ENCODE measurements at places on chromosomes 6 and 20.

DNA sequence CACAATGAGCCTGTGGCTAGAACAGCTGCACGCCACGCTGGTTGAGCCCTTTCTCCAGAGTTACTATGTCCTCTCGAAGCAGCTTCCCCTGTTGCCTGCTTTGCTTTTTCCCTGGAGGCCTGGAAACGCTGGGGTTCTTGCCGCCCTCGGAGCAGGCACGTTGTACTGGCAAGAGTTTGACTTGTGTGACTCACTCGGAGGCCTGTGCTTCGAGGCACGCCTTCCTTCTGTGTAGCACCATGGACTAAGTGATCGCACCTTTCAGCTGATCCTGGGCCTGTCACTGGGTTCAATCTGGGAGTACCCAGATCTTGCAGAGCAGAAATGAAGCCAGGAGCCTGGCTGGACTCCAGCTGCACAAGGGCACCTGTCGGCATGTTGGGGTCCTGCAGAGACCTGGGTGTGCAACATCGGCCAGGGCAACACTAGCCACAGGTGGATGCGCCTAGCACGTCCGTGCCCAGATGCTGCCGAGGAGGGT is 5.2 kb downstream of the INSM1 start:
- peak; percentile 31 for DNase-seq

DNA sequence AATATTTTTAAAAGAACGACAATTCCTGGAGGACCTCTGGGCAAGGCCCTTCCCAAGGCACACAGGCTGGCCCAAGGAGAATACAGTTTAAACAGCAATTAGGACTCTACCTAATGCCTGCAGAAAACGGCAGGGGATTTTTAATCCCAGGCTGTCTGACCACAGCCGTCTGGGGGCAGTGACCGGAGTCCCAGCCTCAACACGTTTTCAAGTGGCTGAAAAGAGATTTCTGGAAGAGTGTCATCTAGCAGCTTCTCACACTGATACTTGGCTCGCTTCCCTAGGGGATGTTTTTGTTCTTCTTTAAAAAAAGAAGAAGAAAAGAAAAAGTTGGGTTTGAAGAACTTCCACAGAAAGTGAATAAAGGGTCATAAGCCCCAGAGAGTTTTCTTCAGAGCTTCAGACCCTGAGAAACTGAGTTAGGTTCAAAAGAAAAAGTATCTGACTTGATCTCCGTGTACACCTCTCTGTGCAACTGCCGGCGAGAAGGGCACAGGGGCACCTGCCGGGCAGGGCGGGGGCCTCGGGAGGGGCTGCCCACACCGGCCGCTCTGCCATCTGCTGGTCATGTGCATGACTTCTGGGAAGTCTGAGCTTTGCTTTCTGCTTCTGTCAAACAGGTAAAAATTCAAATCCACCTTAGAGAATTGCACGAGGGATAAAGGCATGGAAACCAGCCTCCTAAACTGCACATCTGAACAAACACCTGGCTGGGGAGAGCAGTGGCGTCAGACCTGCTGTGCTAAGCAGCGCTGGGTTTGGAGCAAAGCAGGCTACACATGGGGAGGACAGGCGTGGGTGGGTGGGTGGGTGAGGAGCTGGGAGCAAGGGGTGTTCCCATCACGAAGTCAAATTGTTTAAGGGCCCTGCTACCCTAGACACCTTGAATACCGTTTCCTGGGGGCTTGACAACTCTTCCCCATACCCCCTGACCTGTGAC is 33.0 kb downstream of the RRBP1 start:
- DNase-seq: peak; percentile 25

DNA sequence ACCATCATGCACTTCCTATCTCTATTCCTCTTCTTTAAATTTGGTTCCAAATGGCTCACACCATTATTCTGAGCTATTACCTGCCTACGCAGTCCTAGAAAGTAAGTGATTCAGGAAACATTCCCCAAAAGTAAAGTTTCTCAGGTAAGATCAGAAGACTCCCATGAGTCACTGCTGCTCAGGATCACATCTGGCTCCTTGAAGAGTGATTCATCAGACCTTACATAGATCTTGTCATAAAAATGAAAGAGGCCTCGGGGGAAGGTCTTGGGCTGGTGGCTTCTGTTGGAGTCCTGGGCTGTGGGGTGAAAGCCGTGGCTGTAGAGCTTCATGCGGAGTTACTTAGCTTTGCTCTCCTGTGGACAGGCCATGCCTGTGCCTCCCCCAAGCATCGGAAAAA is 35.9 kb downstream of the PLG start:
- DNase-seq: no peak

DNA sequence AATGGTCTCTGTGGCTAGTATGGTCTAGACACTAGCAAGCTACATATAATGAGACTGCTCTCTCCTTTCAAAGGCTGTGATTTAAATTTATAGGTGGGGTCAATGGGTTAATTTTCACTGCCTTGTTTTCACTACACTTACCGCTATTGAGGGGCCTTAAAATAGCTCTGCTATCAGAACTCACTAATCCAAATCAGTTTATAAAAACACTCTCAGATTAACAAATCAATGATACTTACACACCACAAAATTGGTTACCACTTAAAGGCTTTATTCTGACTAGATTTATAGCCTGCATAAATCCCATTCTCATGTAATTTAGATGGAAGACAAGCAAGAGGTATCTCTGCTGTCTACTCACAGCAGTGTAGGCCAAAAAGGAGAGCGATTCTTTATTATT is 313.0 kb upstream of the AGPAT4 start:
- peak; percentile 89 for DNase-seq

GRCh38 chr6:144757299-144757698 is 472.2 kb downstream of the UTRN start:
- DNase-seq: no peak

DNA sequence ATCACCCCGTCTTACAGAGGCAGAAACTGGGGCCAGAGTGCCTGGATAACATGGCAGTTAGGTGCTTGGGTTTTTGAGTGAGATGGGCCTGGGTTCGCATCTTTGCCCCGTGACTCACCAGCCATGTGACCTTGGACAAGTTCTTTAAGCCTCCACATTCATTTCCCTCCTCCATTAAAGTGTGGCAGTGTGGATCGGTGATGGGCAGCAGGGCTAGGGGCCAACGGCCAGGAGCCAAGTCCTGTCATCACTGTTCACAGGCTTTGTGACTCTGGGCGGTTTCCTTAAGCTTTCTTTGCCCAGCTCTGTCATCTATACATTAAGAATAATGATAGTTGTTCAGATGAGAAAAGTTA is 85.5 kb upstream of the PMEPA1 start:
- no peak for DNase-seq

- DNase-seq: no peak
These were observed 45.6 kb upstream of the CD93 start for GRCh38 chr20:23131766-23132165.

DNA sequence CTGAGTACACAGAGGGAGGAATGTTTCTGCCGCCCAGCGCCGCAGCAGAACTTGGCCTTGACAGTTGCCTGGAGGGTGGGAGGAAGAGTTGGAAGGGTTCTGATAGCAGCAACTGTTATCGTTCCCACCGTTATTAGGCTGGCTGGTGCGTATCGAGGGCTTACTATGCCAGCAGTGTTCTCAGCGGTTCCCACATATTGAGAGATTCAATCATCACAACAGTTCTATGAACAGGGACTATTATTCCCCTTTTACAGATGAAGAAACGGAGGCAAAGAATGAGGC is 380.1 kb upstream of the SULF2 start:
- DNase-seq: no peak

DNA sequence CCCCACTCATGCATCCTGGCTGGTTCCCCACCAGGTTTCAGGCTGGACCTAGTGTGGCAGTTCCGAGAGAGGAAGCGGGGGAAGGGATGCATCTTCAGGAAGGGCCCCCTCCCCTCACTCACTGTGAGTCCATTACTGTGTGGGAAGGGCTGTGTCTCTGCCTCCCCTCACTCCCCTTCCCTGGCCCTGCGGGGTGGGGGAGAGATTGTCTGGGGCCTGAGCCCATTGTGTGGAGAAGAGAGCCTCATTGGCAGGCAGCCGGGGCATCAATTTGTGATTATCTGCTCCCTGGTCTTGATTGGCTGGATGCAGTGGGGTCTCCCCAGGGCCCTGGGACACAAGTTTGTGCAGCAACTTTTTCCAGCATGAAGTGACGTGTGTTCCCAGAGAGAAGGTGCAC is 4.1 kb upstream of the MYT1 start:
- peak; percentile 82 for DNase-seq

DNA sequence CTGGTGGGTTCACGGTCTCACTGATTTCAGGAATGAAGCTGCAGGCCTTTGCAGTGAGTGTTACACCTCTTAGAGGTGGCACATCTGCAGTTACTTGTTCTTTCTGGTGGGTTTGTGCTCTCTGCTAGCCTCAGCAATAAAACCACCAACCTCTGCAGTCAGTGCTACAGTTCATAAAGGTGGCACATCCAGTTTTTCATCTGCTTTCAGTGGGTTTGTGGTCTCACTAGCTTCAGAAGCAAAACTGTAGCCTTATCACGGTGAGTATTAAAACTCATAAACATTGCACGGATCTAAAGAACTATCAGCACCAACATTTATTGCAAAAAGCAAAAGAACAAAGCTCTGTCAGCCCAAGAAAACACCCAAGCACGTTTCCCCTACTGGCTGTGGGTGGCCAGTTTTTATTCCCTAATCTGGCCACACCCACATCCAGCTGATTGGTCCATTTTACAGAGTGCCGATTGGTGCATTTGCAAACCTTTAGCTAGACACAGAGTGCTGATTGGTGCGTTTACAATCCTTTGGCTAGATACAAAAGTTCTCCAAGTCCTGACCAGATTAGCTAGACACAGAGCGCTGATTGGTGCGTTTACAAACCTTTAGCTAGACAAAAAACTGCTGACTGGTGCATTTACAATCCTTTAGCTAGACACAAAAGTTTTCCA is 3.4 kb upstream of the TMEM14C start:
- no peak for DNase-seq

DNA sequence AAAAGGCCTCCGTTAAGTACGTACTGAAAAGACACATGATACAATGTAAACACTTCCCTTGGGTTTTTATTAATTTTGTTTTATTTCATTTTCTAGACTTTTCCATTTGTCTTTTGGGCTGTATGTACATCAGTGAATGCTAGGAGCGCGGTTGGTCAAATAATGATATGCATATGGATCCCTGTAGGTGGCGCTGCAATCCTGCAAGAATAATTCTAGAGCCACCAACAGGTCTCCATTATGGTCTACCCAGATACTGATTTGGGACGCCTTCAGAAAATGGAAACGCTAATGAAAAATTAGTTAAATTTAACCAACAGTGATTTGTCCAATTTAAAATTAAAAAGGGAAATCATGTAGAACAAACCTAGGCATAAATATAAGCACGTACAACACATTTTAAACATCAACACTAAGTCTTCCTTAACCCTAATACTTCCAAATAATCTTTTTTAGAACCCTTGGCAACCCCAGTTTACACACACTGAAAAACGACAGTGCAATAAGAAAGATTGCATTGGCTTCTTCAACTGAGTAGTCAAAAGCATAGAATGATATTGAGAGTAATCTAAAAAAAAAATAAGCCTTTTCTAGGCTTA is 433.5 kb downstream of the RFPL4B start:
- DNase-seq: peak; percentile 91

- no peak for DNase-seq
These were observed 553.8 kb upstream of the JAG1 start for GRCh38 chr20:11227602-11228001.

All from NCI-H82 (cell line).